ENCODE measurements at places on chromosomes 1 and 21.

DNA sequence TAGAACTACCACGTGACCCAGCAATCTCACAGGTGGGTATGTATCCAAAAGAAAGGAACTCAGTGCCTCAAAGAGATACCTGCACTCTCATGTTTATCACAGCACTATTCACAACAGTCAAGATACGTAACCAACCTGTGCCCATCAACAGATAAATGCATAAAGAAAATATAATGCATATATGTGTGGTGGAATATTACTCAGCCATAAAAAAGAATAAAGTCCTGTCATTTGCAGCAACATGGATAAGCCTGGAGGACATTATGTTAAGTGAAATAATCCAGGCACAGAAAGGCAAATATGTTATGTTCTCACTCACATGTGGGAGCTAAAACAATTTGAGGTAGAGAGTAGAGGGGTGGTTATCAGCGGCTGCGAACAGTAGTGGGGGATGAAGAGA, 413.8 kb downstream of the SMYD3 start:
- no peak for DNase-seq

- DNase-seq, result no peak
Measured at GRCh38 chr1:10958614-10959013, 53.8 kb upstream of the TARDBP start.

- DNase-seq, result no peak
Measured at GRCh38 chr21:27633631-27634030, 666.7 kb upstream of the ADAMTS5 start.

- no peak for DNase-seq
Measured at GRCh38 chr1:89733748-89734147, 87.1 kb upstream of the LRRC8D start.

- DNase-seq, result no peak
Measured at GRCh38 chr1:171661076-171661650, 8.7 kb upstream of the MYOC start.

All from activated CD4-positive, alpha-beta T cell treated with anti-CD3 and anti-CD28 coated beads, Interleukin-2, amount 50 U/mL, for 48 hours (primary cell).